ENCODE measurements at places on chromosomes 13 and 19. TPM values are rescaled to one million over a fixed set of nuclear protein-coding genes. Genes with fewer than 3 reads are reported as not detected.

GRCh38 chr13:73138276-73138637 lies 79.5 kb downstream of the KLF5 start:
- H3K4me1 ChIP-seq: no peaks in the 10 kb centered on the region
- no peak overlapping the region for H3K27ac ChIP-seq
- H3K27me3 ChIP-seq: no peaks in the 10 kb centered on the region
- no peak for DNase-seq
- no peaks in the 10 kb centered on the region for H3K36me3 ChIP-seq

DNA sequence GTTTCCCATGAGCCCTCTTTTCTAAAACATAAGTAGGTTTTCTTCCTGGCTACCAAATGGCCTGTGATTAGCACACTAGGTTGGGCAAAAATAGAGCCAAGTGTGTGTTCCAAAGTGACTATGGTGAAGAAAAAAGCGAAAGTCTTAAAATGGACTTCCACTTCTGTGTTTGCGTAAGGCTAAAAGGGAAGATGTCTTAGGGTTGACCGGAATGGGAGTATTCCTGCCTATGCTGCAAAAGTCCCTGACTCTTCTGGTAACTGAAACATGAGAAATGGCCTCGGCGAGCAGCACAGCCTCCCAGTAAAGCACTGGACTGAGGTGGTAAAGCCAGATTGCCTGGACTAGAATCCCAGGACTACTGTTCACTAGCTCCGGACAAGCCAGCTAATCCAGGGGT lies 2.4 kb upstream of the FPR1 start:
- no peak overlapping the region for H3K27ac ChIP-seq
- no peaks in the 10 kb centered on the region for H3K4me1 ChIP-seq
- no peaks in the 10 kb centered on the region for H3K36me3 ChIP-seq
- no peaks in the 10 kb centered on the region for H3K27me3 ChIP-seq
- no peak for DNase-seq

- peak overlapping the region; percentile 64 for H3K27ac ChIP-seq
- DNase-seq: no peak
- H3K36me3 ChIP-seq: no peaks in the 10 kb centered on the region
- peaks cover 45% of the 10 kb centered on the region for H3K4me1 ChIP-seq
- H3K27me3 ChIP-seq: peaks cover 24% of the 10 kb centered on the region
- peak overlapping the region; percentile 71 for H3K4me3 ChIP-seq
Observed at GRCh38 chr19:13864667-13865570, 12.0 kb upstream of the NANOS3 start.

- no peaks in the 10 kb centered on the region for H3K4me1 ChIP-seq
- no peak overlapping the region for H3K4me3 ChIP-seq
- no peak for DNase-seq
- no peaks in the 10 kb centered on the region for H3K36me3 ChIP-seq
- H3K27me3 ChIP-seq: no peaks in the 10 kb centered on the region
Observed at GRCh38 chr13:92354583-92354982, 872.0 kb upstream of the GPC6 start.

DNA sequence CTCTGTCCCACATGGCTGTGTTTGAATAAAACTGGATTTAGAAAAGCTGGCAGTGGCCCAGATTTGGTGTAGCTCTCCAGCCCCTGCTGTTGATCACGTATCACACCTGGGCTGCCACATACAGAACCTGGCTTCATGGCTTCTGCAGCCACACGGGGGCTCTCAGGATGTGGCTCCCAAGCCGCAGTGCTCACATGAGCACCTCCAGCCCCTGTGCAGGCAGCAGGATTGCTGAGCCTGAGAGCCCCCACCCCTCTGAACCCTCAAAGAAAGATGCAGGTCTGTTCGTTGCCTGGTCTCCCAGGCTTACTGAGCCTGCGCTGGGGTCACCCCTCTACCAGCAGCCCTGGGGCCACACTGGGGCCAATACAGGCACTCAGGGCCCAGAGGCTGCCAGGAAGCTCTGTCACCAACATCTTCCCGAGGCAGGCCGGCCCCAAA lies 2.7 kb downstream of the PLEKHF1 start:
- H3K36me3 ChIP-seq: peaks cover 61% of the 10 kb centered on the region
- peaks cover 79% of the 10 kb centered on the region for H3K4me1 ChIP-seq
- DNase-seq: peak; percentile 84
- no peaks in the 10 kb centered on the region for H3K27me3 ChIP-seq

DNA sequence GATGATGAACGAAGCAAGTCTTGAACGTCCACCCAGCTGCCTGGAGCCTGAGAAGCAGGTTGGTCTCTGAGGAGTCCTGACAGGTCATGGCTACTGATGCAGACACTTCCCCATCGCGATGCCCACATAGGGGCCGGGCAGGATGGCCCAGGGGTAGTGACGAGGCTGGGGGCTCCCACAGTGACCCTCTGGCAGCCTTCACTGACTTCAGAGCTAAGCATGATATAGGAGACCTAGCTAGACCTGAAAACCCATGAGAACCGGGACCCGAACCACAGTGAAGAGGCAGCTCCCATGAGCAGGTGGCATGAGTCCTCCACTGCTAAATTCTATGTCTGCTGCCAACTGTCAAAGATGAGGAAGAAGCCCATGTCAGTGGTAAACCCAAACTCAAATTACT lies 91.7 kb downstream of the RNASEH2B start:
- no peak overlapping the region for H3K4me3 ChIP-seq
- DNase-seq: no peak
- no peaks in the 10 kb centered on the region for H3K36me3 ChIP-seq
- no peak overlapping the region for H3K27ac ChIP-seq
- peaks cover 20% of the 10 kb centered on the region for H3K27me3 ChIP-seq

DNA sequence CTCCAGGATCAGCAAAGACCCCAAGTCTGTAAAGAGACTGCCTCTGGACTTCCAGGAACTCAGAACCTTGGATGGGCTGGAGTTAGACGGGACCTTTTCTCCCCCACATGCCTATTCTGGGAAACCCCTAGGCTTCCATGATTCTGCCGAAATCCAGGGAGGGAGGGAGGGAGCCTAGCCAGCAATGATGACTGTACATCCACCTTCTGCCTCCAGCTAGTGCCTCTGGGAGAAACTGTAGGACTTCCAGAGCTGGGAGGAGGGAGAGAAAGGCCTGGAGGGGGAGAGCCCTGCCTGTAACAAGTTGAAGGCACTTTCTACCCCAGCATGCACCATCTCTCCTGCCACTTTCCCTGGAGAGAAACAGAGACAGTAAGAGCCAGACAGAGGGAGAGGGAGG lies 6.0 kb upstream of the HAS1 start:
- H3K27ac ChIP-seq: no peak overlapping the region
- DNase-seq: no peak
- H3K4me1 ChIP-seq: no peaks in the 10 kb centered on the region
- peaks cover 2% of the 10 kb centered on the region for H3K36me3 ChIP-seq
- H3K4me3 ChIP-seq: no peak overlapping the region
- peaks cover 7% of the 10 kb centered on the region for H3K27me3 ChIP-seq

GRCh38 chr19:55314396-55314795 lies 10.7 kb downstream of the TMEM150B start:
- no peak overlapping the region for H3K27ac ChIP-seq
- no peak for DNase-seq
- H3K4me3 ChIP-seq: no peak overlapping the region
- H3K4me1 ChIP-seq: peaks cover 3% of the 10 kb centered on the region

GRCh38 chr19:38079926-38080380 lies 144.1 kb downstream of the DPF1 start:
- DNase-seq: no peak
- H3K4me3 ChIP-seq: no peak overlapping the region
- no peaks in the 10 kb centered on the region for H3K27me3 ChIP-seq
- H3K4me1 ChIP-seq: peaks cover 8% of the 10 kb centered on the region

The COX7A1 gene
- not detected for total RNA-seq

The HCN2 gene
- 0.84 TPM for total RNA-seq

The SERPINE3 gene
- not detected for total RNA-seq

The PSG1 gene
- total RNA-seq: not detected
